Hypothalamus (tissue), 51 donors: ENCODE measurements at places on chromosomes 16 and 17.

- no peak for DNase-seq
These were observed 51.3 kb downstream of the ADCY9 start for GRCh38 chr16:4064950-4065352.

- DNase-seq, result no peak
These were observed 318.3 kb upstream of the TNRC6C start for GRCh38 chr17:77640252-77640651.

- peak; percentile 79 for DNase-seq
These were observed 16.1 kb downstream of the LASP1 start for GRCh38 chr17:38885728-38886642.

DNA sequence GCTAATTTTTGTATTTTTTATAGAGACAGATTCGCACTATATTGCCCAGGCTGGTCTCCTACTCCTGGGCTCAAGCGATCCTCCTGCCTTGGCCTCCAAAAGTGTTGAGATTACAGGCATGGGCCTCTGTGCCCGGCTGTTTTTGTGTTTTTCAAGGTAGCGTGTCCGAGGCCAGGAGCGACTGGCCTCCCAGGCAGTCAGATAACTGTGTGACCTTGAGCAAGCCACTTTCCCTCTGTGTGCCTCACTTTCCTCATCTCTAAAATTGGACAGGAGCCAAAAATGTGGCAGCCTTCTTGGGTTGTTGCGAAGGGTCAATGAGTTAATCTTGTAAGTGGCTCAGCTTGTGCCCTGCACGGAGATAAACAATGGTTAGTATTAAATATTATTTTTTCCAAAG, 2.4 kb downstream of the ABCC1 start:
- no peak for DNase-seq

DNA sequence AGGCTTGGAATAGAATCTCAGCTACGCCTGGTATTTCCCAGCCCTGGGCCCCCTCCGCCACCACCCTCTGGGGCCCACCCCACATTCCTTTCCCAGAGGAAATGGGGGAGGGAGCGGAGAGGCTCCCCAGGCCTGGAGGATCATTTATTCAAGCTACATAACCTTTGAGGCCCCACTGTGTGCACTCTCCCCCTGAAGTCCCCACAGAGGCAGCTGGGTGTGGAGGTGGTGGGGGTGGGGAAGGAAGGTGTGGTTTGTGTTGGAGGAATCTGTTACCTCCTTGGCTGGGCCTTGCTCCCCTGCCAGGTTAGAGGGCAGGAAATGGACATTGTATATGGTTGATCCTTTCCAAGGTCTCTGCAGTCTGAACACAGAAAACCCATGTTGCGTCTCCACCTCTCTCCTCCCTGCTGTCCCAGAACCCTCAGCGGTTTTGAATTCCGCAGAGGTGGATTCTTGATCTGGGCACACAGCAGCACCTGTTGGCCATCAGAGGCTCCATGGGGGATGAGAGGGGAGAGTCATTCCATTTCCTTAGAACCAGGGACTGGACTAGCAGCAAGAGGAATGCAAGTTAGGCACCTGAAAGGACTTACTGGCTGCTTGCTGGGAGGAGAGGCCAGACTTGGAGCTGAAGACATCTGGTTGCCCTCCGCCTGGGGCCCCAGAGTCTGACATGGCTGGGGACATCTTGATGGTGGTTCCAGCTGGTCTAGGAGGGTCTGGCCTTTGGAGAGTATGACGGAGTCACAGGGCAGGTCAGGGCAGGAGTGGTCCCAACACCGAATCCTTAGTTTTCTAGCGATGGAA, 23.0 kb downstream of the ARHGAP23 start:
- no peak for DNase-seq

DNA sequence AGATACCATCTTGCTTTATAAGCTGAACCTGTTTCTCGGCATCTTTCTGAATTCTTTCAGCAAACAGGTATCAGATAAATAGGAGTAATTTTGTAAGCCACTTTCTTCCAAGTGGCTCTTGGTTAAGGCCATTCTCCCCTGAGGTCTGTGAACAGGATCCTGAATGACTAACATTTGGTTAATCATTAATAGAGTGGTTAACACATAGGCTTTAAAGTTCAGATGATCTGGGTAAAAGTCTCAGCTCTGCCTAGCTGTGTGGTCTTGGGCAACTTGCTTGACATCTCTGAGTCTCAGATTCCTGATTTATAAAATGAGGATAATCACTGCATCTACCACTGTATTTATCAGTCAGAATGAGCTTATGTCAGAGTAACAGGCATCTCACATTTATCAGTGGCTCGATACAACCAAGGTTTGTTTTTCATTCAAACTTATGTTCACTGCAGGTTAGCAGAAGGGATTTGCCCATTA, 44.4 kb upstream of the ANKFN1 start:
- no peak for DNase-seq

- DNase-seq, result no peak
These were observed 14.2 kb downstream of the LGALS3BP start for GRCh38 chr17:78965491-78965924.

GRCh38 chr17:17855976-17856375, 19.2 kb upstream of the SREBF1 start:
- peak; percentile 35 for DNase-seq

GRCh38 chr16:11175106-11175786, 80.8 kb downstream of the SOCS1 start:
- DNase-seq, result no peak

GRCh38 chr16:4060009-4060408, 56.2 kb downstream of the ADCY9 start:
- DNase-seq, result no peak

DNA sequence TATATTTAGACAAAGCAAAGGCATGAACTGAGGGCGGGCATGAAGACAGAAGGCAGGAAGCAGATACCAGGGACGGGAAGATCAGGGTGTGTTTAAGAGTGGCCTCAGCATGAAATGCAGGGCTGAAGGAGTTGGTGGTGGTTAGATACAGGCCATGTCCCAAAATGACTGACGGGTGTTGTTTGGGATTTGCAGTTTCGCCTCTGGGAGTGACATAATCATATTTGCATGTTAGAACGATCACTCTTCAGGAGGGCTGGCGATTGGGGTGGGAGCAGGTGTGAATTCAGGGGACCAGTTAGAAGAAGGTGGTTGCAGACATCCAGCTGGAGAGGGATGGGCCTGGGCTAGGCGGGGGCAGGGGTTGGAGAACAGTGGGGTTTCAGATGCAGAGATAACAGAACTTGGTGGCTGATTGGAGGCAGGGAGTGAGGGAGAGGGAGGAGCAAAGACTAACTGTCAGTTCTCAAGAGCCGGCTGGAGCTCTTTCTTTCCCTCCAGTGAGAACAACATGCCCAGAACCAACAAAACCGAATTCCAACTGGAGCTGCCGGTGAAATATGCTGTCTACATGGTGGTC, 27.2 kb upstream of the ITGAX start:
- DNase-seq, result no peak

GRCh38 chr17:2033153-2033552, 3.2 kb downstream of the DPH1 start:
- DNase-seq, result no peak

DNA sequence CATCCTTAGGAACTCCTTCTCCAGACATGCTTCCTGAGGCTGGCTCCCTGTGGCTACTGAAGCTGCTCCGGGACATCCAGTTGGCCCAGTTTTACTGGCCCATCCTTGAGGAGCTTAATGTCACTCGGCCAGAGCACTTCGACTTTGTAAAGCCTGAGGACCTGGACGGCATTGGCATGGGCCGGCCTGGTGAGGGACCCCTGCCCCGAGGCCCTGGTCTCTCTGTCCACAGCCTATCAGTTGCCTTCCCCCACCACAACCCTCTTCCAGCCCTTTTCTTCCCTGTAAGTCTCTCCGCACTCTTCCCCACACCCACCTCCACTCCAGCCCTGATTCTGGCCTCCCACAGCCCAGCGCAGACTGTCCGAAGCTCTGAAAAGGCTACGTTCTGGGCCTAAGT, 2.0 kb downstream of the TNK1 start:
- no peak for DNase-seq

- no peak for DNase-seq
These were observed 36.2 kb downstream of the ZFPM1 start for GRCh38 chr16:88489163-88489741.

DNA sequence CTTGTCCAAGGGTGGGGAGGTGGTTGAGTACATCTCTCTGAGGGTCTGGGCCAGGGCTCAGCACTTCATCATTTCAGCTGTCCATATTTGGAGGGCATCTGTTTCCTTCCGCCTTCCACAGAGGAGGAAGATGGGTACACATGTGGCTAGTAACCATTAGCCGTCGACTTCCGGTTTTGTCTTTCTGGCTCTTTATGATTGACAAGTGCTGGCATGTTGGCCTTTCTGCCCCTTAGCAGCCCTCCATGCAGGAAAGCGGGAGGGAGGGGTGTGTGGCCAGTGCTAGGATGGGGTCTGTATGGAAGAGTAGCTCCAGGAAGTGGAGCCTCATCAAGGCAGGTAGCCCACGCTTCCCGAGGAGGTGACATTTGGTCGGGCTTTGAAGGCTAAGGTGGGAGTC, 69.6 kb downstream of the RAI1 start:
- no peak for DNase-seq

GRCh38 chr16:66959704-66960161, 1.3 kb upstream of the CES3 start:
- DNase-seq, result no peak

GRCh38 chr17:4425398-4425797, 8.3 kb upstream of the SPNS3 start:
- DNase-seq, result no peak

DNA sequence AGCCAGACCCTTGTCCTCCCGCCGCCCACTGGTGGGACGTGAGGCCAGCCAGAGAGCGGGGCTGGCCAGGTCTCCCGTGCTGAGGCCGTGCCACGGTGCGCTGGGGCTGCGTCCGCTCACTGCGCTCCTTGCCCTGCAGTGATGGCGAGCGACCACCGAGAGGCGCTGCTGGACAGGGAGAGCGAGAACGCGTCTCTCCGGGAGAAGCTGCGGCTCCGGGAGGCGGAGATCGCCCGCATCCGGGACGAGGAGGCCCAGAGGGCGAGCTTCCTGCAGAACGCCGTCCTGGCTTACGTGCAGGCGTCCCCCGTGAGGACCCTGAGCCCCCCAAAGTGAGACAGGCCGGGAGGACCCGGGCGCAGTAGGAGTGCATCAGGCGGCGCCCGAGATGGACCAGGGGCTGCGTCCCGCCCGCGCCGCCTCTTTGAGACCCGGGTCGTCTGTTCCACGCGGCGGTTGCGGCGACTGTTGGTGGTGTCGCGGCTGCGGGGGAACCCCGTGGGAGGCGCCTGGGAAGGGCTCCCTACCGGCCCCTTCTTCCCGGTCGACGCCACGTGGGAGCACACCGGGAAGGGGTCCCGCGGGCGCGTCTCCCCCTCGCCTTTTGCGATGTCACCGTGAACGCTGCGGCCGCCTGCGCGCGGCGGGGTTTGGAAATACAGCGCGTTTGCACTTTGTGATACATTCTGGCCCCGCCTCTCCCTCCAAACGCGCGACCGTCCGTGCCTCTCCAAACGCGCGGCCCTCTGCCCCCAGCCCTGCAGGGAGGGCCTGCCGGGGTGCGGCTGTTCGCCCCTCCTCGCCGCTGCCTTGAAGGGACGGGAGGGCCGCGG, 792 bp upstream of the RAC3 start:
- DNase-seq, result peak; percentile 65

GRCh38 chr17:62706598-62707424, 79.3 kb downstream of the MRC2 start:
- no peak for DNase-seq

- DNase-seq, result no peak
These were observed 26.9 kb downstream of the HSD17B2 start for GRCh38 chr16:82061861-82062525.

GRCh38 chr17:17228521-17229279, 8.3 kb downstream of the FLCN start:
- DNase-seq, result no peak

GRCh38 chr17:19415806-19416775, 5.1 kb downstream of the RNF112 start:
- no peak for DNase-seq

- peak; percentile 51 for DNase-seq
These were observed 39.2 kb downstream of the ZNF778 start for GRCh38 chr16:89256651-89257254.

DNA sequence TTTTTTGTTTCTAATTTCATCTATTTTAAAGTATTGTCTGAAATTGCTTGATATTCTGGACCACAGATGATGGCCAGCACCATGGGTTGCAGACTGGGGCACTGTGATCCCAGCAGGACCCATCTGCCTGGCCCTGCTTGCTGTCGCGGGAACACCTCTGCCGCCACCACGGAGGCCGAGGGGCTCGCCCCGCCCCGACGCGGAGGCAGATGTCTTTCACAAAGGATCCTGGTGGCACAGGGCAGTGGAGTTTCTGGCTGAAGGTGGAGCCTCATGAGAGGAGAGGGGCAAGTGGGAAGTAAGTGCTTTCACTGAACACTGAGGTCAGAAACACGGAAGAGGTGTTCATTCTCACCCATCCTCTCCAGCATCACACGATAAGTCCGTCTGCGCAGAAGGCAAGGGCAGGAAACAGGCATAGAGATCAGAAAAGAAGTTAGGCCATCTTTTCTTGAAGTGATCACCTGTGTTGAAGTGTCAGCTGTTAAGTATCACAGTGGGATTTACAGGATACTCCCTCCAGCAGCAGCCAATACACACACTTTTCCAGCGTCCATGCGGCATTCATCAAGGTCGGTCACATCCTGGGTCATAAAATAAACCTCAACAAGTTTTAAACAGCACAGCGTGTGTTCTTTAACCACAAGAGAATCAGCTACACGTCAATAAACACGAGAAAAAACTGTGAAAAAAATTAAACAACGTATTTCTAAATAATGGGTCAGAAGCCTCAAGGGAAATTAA, 194.5 kb downstream of the RPTOR start:
- no peak for DNase-seq

- DNase-seq, result peak; percentile 37
These were observed 126.0 kb upstream of the SDK2 start for GRCh38 chr17:73770115-73770848.

- DNase-seq, result no peak
These were observed 286.7 kb downstream of the IRX3 start for GRCh38 chr16:53999841-54000240.

DNA sequence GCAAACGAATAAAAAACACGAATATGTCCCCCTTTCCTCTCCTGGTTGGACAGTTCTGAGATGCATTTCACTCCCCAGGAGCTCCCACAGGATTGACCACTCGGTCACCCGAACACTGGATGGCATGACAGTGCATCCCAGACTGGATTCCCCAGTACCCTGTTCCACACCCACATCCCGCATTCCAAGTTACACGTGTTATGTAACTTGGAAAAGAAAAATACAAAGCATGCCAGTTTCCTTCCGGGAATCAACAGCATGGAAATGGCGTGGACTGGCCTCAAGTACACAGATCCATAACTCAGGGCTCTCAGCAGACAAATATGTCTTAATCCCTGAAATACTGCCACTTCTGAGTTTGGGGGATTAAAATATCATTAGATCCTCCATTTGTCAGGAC, 12.6 kb upstream of the KLHL36 start:
- no peak for DNase-seq

GRCh38 chr16:79449900-79450299, 150.6 kb downstream of the MAF start:
- no peak for DNase-seq

GRCh38 chr16:25089351-25089750, 22.2 kb upstream of the LCMT1 start:
- no peak for DNase-seq

GRCh38 chr16:61879306-61879705, 156.9 kb downstream of the CDH8 start:
- DNase-seq, result no peak
